ENCODE measurements at places on chromosomes 2 and 18.
A peak's percentile ranks its signal among the peaks of the same experiment; 100 is the strongest.

DNA sequence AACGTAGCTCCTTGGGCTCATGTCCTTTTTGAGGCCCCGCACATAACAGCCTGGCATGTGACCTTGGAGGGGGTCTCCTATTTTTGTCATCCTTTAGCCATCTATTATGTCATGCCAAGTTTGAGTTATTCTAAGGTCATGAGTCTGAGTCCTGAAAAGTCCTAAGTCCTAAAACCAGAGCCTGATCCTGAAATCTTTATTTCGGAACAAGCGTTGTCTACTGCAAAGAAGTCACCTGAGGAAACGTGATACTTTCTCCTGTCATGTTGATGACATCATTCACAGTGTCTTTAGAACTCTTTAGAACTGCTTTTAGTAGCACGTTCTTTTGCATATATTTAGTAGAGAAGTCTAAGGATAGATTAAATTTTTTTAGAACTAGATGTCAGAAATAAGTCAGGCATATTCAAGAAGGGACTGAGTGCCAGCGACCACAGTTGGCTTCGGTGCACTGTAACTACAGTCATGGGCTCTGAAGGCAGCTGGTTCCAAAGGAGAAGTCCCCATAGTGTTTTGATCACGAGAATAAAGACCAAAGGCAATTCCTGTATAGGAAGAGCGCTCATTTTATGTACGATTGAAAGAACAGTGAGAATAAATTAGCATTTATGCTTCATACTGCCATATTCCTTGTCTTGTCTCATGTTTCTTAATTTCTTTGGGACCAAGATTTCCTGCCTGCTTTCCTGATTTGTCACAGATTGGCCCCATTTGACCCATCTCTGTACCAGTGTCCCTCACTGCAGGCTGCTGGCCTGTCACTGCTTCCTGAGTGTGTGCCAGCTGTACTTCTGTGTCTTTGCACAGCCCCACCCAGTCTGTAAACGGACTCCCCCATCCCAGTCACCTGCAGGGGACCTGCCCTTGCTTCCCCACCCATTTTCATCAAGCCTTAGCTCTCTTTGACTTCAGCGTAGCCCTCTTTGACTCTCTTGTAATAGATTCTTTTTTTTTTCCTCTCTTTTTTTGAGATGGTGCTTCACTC lies 75.8 kb downstream of the ASAP2 start:
- no peak for DNase-seq

GRCh38 chr2:16816016-16816415 lies 150.4 kb upstream of the CYRIA start:
- no peak for DNase-seq

DNA sequence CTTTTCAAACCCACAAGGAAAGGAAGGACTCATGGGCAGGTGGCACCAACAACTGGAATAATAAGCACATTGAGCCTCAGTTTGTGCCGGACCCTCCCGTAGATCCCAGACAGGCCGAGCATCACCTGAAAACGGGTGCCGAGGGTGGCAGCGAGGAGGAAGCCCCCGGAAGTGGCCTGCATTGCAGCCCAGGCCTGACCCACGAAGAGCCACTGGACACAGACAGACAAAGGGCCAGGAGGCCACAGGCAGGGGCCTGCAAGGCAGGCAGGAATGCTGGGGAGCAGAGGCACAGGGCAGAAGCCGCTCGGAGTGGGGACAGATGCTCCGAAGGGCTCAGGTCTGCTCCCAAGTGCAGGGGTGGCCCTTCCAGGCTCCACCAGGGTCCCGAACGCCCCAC lies 31.7 kb downstream of the MTERF4 start:
- no peak for DNase-seq

DNA sequence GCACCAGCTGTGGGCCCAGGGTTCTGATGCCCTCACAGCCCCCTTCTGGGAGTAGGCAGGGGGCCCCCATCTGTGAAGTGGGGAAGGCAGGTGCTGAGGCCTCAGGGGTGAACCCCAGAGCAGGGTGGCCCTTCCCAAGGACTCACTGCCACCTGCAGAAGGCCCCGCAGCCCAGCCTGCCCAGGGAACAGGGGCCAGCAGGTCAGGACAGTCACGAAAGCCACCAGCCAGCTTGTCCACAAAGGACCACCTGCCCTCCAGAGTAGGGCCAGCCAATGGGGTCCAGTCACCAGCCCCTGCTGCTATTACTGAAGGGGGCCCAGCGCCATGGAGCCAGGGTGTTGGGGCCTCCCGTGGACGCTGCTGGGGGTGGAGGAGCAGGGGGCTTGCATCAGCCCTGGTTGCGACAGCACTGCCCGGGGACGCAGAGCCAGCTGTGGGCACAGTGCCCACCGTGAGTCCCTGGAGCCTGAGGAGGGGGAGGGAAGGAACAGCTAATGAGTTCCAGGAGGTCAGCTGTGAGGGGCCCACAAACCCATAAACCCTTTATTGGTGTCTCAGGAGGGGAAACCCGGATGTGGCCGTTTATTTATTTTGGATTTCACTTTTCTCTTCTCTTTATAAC lies 11.5 kb upstream of the SNED1 start:
- DNase-seq, result peak; percentile 81

DNA sequence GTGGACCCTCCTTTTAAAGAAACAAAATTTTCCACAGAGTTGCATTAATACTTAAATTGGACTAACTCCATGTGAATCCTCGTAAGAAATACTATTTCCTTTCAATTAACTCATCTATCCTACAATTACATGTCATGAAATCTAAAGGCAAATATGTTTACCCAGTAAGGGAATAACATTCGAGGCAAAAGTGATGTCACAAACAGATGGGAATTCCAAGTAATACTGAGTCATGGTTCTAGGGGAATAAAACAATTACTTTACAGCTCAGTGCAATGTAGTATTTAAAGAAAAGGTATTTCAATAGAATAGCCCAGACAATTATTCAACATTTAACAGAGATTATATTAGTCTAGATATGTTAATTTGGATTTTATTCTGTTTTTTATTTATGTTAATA lies 205.8 kb downstream of the ZNF385B start:
- peak; percentile 10 for DNase-seq

DNA sequence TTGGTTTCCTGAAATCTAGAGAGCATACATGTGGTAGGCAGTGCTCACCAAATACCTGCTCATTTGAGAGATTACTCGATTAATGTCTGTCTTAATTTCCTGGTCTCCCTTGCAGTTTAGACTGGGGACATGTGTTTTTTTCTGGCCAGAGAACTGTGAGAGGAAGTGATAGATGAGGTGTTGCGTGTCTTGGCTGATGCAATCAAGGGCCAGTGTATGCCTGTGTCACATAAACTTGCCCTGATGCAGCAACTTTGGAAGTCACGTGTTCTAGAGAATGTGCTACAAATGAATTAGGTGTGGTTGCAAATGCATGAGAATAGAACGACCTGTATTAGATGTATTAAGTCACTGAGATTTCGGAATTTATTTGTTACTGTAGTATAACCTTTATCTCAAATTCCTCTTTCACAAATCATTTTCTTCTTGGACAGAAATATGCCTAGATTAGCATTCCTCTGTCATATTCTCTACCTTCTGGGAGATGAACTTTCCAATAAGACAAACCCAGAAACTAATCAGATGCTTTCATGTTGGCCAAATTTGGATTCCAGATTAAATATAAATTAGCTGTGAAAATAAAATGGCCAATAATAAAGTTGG lies 9.9 kb upstream of the IL1A start:
- peak; percentile 96 for DNase-seq

- no peak for DNase-seq
Observed at GRCh38 chr2:235029054-235029453, 77.2 kb downstream of the SH3BP4 start.

GRCh38 chr2:127910415-127910814 lies 24.7 kb upstream of the AMMECR1L start:
- DNase-seq, result no peak

DNA sequence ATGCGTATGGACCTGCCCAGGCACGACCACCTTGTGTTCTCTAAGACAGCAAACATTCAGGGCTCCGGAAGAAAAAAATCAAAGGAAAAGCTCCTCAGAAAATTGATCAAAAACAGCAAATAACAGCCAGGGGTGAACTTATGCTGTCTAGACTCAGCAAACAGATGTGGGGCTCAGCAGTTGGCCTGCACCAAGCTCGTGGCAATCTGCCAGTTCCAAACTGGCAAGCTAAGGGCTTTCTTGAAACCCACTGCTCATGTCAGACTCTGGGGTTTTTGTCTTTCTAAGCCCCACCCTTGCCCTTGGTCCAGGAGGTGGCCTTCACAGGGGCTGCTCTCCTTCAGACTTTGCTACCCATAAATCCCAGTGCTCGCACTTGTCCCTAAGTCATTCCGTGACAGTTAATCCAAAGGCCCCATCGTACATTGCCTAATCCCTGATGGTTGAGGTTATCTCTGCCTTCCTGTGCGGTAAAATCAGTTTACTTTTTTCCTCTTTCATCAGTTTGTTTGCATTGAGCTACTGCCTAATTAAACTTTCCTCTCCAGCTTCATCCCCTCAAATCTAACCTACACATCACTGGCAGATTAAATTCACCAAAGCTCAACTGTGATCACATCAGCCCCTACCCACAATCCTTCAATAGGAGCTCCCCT lies 408.0 kb downstream of the LRATD1 start:
- no peak for DNase-seq

- no peak for DNase-seq
Observed at GRCh38 chr2:60028849-60029565, 524.4 kb downstream of the BCL11A start.

DNA sequence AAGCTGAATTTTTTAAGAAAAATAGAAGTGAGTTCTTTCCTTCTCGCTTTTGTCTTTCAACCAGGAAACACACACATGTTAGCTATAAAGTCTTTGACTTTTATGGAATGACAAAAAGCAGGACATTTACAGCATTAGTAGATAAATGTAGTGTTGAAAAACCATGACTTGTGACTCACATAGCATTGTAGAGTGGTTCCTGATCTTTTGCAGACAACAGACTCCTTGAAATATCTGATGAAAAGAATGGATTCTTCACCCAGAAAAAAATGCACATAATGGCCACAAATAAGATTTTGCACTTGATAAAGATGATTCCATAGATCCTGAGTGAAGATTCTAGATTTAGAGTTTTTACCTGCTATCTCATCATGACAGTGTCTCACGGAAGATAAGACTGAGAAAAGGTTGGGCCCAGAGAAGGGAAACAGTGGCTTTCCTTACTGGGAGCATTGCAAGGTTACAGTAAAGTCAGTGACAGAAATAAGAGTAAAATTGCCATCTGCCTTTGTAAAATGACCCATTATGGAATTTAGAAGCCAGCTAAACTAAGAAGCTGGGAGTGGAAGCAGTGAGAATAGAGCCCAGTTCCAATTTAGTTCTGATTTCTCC lies 14.0 kb downstream of the SMARCAL1 start:
- DNase-seq, result peak; percentile 8

DNA sequence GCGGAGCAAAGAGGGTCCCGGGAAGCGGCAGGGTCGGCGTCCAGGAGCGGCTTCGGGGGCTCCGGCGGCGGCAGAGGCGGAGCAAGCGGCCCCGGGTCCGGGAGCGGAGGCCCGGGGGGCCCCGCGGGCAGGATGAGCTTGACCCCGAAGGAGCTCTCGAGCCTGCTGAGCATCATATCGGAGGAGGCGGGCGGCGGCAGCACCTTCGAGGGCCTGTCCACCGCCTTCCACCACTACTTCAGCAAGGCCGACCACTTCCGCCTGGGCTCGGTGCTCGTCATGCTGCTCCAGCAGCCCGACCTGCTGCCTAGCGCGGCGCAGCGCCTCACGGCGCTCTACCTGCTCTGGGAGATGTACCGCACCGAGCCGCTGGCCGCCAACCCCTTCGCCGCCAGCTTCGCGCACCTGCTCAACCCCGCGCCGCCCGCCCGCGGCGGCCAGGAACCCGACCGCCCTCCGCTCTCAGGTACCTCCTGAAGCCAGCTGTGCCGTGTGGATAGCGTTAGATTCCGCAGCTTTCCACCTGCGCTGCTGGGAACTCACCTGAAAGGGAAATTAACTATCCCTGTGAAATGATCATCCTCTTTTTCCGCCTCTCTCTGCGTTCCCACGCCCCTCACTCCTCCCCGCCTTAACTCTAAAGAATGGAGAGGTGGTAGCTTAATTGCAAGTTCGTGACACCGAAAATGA lies 472 bp downstream of the CNOT11 start:
- peak; percentile 56 for DNase-seq

DNA sequence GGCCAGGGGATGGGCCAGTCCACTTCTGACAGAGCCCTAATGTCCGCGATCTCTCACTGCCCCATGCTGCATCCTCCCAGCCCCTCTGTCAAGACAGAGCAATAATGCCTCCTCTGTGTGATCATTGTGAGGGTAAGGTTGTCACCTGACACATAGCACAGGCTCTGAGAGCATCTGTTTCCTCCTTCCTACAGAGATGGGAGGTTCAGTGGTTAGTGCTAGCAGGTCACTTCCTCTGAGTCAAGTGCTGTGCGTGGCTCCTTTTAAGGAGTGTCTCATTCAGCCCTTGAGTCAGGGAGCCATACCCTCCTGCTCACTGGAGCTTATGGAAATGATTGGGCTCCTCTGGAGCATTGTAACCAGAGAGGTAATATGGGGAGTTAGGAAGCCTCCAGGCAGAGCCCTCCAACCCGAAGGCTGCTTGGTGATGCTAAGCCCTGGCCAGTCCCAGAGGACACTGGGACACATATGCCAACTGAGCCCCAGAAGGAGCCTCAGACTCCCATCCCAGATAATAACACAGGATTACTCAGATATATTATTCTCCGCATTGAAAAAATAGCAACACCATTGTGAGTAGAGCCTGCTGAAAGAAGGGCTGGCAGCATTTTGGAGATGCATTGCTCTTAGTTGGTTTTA lies 189.0 kb downstream of the GALNT1 start:
- DNase-seq, result no peak

GRCh38 chr2:53438100-53438499 lies 329.5 kb upstream of the CHAC2 start:
- no peak for DNase-seq

DNA sequence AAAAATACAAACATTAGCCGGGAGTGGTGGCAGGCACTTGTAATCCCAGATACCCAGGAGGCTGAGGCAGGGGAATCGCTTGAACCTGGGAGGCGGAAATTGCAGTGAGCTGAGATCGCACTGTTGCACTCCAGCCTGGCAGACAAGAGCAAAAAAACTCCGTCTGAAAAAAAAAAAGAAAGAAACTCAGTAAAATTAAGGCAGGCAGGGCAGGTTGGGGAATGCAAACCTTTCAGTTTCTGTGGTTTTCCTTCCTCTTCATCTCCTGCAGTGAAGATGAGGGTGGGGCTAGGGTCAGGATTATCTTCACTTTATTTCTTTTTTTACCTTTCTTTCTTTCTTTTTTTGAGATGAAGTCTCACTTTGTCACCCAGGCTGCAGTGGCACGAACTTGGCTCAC lies 43.2 kb upstream of the PSME4 start:
- no peak for DNase-seq

- no peak for DNase-seq
Observed at GRCh38 chr2:146598791-146599190, 1246.0 kb upstream of the ACVR2A start.

DNA sequence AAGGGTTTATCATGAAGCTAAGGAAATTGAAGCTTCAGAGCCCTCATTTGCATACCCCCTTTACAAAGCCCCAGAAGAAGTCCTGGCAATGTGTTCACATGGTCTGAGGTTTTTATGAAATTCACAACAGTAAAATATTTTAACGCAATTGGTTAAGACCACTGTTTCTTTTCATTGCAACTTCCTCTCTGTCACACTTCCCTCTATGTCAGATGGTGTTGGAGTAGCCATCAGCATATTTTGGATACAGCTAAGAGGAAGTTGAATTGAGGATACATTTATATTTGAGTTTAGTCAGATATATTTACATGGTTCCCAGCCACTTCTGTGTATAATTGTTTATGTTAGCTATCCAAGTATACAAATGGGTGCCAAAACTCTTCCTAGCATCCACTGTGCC lies 170.0 kb downstream of the TXNL1 start:
- DNase-seq, result no peak

Data from fibroblast of pulmonary artery (primary cell).